ENCODE measurements at places on chromosomes 3 and 15. TPM values are rescaled to one million over a fixed set of nuclear protein-coding genes. Genes with fewer than 3 reads are reported as not detected.

DNA sequence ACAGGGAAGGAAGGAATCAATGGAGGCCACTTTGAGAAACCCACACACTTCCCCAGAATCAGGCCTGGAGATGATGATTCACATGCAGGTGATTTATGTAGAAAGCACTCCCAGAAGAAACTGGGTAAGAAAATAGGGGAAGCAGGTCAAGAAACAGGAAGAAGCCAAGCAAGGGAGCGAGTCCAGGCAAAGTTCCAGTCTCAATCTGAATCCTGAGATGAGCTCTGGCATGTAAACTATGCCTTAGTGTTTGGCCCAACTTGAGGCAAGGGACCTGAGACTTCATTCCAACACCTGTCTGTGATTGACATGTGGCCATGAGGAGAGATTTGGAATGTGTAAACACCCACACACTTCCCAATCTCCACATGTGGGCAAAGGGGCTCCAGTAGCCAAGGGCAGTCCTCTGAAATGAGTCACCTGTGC is 61.6 kb upstream of the CTNNB1 start:
- DNase-seq = no peak
- H3K36me3 ChIP-seq = no peaks in the 10 kb centered on the region
- no peak overlapping the region for H3K4me3 ChIP-seq
- H3K4me1 ChIP-seq = no peaks in the 10 kb centered on the region
- no peak overlapping the region for H3K27ac ChIP-seq
- H3K27me3 ChIP-seq = peaks cover 1% of the 10 kb centered on the region

Gene GOLGA6D
- polyA plus RNA-seq = not detected

GRCh38 chr15:31558840-31559239 is 232.2 kb downstream of the KLF13 start:
- no peaks in the 10 kb centered on the region for H3K36me3 ChIP-seq
- DNase-seq = no peak
- no peaks in the 10 kb centered on the region for H3K27me3 ChIP-seq
- H3K4me3 ChIP-seq = no peak overlapping the region
- H3K27ac ChIP-seq = no peak overlapping the region

Gene TTBK2
- 12.0 TPM for polyA plus RNA-seq

Gene SMCO1
- not detected for polyA plus RNA-seq

- H3K4me1 ChIP-seq = no peaks in the 10 kb centered on the region
- H3K27ac ChIP-seq = no peak overlapping the region
- H3K36me3 ChIP-seq = no peaks in the 10 kb centered on the region
- no peaks in the 10 kb centered on the region for H3K27me3 ChIP-seq
These were observed 333.8 kb downstream of the PDCD6IP start for GRCh38 chr3:34132069-34132692.

Gene PML
- 17.6 TPM for polyA plus RNA-seq

- peak overlapping the region; percentile 97 for H3K27ac ChIP-seq
- no peaks in the 10 kb centered on the region for H3K36me3 ChIP-seq
- no peaks in the 10 kb centered on the region for H3K27me3 ChIP-seq
These were observed 15.9 kb upstream of the SMAD3 start for GRCh38 chr15:67049351-67050044.

- H3K4me1 ChIP-seq = no peaks in the 10 kb centered on the region
- H3K36me3 ChIP-seq = no peaks in the 10 kb centered on the region
- H3K27me3 ChIP-seq = peaks cover 18% of the 10 kb centered on the region
These were observed 161.2 kb downstream of the MINAR1 start for GRCh38 chr15:79593119-79593869.

GRCh38 chr3:127483902-127484591 is 106.5 kb downstream of the TPRA1 start:
- H3K36me3 ChIP-seq = no peaks in the 10 kb centered on the region
- H3K27me3 ChIP-seq = peaks cover 13% of the 10 kb centered on the region
- no peak overlapping the region for H3K27ac ChIP-seq
- DNase-seq = no peak
- H3K4me3 ChIP-seq = no peak overlapping the region
- H3K4me1 ChIP-seq = no peaks in the 10 kb centered on the region

Gene LARP6
- not detected for polyA plus RNA-seq

Gene NR1I2
- 0.21 TPM for polyA plus RNA-seq

DNA sequence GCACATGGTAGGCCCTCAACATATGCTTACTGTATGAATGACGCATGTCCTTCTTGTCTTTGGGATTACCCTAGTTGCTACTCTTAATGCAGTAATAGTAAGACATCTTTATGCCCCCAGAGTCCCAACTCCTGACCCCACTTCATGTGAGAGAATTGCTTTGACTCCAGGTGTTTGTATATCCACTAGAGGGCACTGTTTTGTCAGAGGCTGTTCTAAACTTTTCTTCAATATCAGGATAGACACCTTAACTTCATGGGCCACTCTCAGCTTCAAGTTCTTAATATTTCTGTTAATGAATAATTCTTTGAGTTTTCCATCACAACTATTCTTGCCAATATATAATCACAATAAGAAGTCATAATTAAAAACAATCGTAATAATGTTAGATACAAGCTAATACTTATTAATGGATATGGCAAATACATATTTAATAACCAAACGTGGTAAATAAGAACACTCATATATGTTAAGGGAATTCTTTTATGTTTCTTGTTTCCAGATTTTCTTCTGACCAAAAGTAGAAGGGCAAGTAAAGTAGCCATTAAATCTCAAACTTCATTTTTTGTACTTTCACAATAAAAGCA is 337.2 kb upstream of the DNAJC19 start:
- no peak overlapping the region for H3K27ac ChIP-seq
- H3K4me1 ChIP-seq = no peaks in the 10 kb centered on the region
- peaks cover 8% of the 10 kb centered on the region for H3K27me3 ChIP-seq
- H3K4me3 ChIP-seq = no peak overlapping the region

Gene CNTN3
- polyA plus RNA-seq = not detected

- H3K4me1 ChIP-seq = peaks cover 88% of the 10 kb centered on the region
- no peaks in the 10 kb centered on the region for H3K27me3 ChIP-seq
- peak overlapping the region; percentile 81 for H3K4me3 ChIP-seq
- H3K36me3 ChIP-seq = no peaks in the 10 kb centered on the region
- H3K27ac ChIP-seq = peak overlapping the region; percentile 94
- DNase-seq = peak; percentile 91
These were observed 24.1 kb downstream of the CX3CR1 start for GRCh38 chr3:39255503-39256325.

- H3K36me3 ChIP-seq = no peaks in the 10 kb centered on the region
- H3K4me1 ChIP-seq = peaks cover 40% of the 10 kb centered on the region
- no peak overlapping the region for H3K4me3 ChIP-seq
- DNase-seq = no peak
- peak overlapping the region; percentile 76 for H3K27ac ChIP-seq
- no peaks in the 10 kb centered on the region for H3K27me3 ChIP-seq
These were observed 35.2 kb downstream of the ANP32A start for GRCh38 chr15:68785541-68785940.

DNA sequence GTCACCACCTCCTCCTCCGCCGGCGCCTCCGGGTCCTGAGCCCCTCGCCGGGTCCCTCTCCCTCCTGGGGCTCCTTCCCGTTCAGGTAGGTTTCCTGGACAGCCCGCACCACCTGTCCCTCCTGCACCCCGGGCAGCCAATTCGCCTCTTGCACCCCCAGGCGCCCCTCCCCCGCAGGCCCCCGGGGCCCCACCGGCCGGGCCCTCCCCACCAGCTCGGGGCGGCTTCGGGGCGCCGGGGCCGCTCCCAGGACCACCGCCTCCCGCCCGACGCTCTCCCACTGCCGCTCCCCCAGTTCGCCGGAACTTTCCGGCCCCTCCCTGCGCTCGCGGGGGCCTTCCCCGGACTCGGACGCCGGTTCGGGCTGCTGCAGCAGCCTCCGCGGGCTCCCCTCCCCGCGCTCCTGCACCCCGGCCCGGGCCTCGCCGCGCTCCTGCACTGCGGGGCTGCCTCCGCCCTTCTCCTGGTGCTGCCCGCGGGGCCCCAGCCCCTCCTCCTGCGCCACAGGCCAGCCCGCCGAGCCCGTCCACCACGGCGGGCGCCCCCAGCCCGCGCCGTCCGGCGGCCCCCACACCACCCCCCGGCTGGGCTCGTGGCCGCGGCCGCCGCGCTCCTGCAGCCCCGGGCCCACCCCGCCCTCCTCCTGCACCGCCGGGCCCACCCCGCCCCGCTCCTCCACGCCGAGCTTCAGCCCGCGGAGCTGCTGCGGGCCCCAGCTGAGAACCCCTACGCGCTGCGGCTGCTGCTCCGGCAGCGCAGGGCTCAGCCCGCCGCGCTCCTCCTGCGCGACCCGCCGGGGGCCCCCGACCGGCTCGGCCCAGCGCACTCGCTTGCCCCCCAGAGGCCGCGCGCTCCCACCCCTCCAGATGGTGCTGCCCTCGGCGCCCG is 587 bp upstream of the TNK2 start:
- peaks cover 45% of the 10 kb centered on the region for H3K4me1 ChIP-seq
- no peaks in the 10 kb centered on the region for H3K27me3 ChIP-seq
- DNase-seq = peak; percentile 32
- H3K27ac ChIP-seq = peak overlapping the region; percentile 100
- no peaks in the 10 kb centered on the region for H3K36me3 ChIP-seq
- H3K4me3 ChIP-seq = peak overlapping the region; percentile 96

- no peak for DNase-seq
- H3K4me3 ChIP-seq = no peak overlapping the region
- H3K36me3 ChIP-seq = no peaks in the 10 kb centered on the region
- H3K4me1 ChIP-seq = no peaks in the 10 kb centered on the region
- H3K27me3 ChIP-seq = no peaks in the 10 kb centered on the region
These were observed 56.0 kb upstream of the FLNB start for GRCh38 chr3:57952208-57952631.

DNA sequence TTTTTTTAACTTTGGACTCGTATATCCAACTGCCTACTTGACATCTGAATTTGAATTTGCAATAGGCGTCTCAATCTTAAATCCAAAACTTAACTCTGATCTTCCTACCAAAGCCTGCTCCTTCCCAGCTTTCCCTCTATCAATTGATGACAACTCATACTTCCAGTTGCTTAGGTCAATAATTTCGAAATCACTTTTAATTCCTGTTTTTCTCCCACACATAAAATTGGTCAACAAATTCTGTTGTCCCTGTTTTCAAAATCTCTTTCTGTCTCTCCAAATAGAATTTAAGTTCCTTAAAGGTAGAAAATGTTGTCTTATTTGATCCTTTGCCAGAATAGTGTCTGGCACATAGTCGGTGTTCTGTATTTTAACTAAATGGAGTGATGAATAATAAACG is 332.4 kb downstream of the SATB1 start:
- no peaks in the 10 kb centered on the region for H3K27me3 ChIP-seq
- H3K36me3 ChIP-seq = peaks cover 12% of the 10 kb centered on the region
- H3K4me1 ChIP-seq = no peaks in the 10 kb centered on the region
- no peak for DNase-seq
- H3K4me3 ChIP-seq = no peak overlapping the region
- no peak overlapping the region for H3K27ac ChIP-seq

Gene CCR1
- 0.12 TPM for polyA plus RNA-seq

- DNase-seq = no peak
- no peaks in the 10 kb centered on the region for H3K4me1 ChIP-seq
- no peak overlapping the region for H3K4me3 ChIP-seq
- H3K27me3 ChIP-seq = no peaks in the 10 kb centered on the region
- no peak overlapping the region for H3K27ac ChIP-seq
These were observed 159.0 kb upstream of the STT3B start for GRCh38 chr3:31373681-31374080.

DNA sequence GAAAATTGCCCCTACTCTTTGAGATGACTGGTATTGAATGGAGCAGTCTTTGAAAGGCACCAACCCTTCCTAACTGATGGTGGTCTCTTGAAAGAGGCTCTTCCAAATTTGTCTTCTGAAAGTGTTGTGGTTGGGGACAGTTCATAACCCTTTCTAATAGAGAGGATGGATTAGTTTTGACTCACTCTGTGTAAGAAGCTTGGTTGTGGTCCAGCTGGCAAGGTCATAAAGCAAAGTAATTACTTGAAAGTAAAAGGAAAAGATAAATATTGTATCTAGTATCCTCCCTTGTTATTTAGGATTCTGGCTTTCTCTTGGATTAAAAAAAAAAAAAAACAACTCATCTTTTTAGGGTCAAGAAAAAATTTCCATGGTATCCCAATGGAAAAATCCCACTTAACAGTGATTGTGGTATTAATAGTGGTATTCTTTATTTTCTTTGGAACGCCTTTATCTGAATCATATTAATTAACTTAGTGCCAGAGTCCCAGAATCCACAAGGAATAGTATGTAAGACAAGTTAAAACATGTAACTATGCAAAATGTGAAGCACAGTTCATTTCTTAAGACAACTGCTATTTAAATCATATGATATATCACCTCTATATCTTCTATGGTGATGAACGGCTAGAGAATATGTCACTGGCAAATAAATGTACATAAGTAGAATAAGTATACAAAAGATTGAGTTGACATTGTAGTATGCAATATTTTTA is 469.3 kb upstream of the CDIN1 start:
- H3K4me1 ChIP-seq = no peaks in the 10 kb centered on the region
- no peaks in the 10 kb centered on the region for H3K36me3 ChIP-seq
- no peaks in the 10 kb centered on the region for H3K27me3 ChIP-seq
- no peak overlapping the region for H3K4me3 ChIP-seq

Gene ACTC1
- polyA plus RNA-seq = not detected

DNA sequence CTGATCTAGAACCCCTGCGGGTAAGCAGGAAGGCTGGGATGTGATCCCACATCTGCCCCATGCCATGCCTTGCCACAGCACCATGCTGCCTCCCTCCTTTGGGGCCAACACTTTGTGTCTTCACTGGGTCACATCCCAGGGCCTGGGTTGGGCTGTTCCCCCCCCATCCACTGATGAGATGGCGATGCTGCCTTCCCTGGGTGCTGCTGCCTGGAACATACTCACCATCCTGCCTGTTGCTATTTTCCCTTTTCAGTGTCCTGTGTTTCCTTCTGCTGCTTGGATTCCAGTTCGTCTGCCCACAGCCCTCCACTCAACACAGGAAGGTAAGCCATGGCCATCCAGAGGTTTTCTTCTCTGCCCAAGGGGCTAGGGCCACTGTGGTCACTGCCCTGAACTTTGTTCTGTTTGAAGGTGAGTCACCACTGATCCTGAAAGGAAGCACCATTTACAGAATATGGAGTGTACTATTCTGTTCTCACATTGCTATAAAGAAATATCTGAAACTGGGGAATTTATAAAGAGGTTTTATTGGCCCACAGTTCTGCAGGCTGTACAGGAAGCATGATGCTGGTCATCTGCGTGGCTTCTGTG is 39.4 kb downstream of the THSD4 start:
- no peak for DNase-seq
- no peaks in the 10 kb centered on the region for H3K36me3 ChIP-seq
- H3K27me3 ChIP-seq = no peaks in the 10 kb centered on the region
- no peaks in the 10 kb centered on the region for H3K4me1 ChIP-seq
- H3K27ac ChIP-seq = no peak overlapping the region
- no peak overlapping the region for H3K4me3 ChIP-seq

DNA sequence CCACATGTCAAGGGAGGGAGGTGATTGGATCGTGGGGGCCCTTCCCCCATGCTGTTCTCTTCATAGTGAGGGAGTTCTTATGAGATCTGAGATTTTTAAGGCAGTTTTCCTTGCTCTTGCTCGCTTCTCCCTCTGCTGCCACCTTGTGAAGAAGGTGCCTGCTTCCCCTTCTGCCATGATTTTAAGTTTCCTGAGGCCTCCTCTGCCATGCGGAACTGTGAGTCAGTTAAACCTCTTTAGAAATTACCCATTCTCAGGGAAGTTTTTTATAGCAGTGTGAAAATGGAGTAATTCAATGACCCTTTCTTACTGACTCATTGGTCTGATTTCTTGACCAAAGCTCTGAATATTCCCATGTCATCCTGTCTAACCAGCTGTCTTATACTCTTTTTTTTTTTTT is 484.4 kb upstream of the TPRG1 start:
- no peaks in the 10 kb centered on the region for H3K36me3 ChIP-seq
- H3K4me1 ChIP-seq = peaks cover 40% of the 10 kb centered on the region
- no peaks in the 10 kb centered on the region for H3K27me3 ChIP-seq
- H3K4me3 ChIP-seq = no peak overlapping the region
- no peak overlapping the region for H3K27ac ChIP-seq

- no peaks in the 10 kb centered on the region for H3K27me3 ChIP-seq
- no peaks in the 10 kb centered on the region for H3K4me1 ChIP-seq
- H3K36me3 ChIP-seq = peaks cover 22% of the 10 kb centered on the region
- no peak for DNase-seq
- no peak overlapping the region for H3K27ac ChIP-seq
- no peak overlapping the region for H3K4me3 ChIP-seq
These were observed 144.1 kb downstream of the VPS13C start for GRCh38 chr15:61916104-61916503.

All from naive B cell (primary cell).